ENCODE measurements at places on chromosomes 7 and 10.

DNA sequence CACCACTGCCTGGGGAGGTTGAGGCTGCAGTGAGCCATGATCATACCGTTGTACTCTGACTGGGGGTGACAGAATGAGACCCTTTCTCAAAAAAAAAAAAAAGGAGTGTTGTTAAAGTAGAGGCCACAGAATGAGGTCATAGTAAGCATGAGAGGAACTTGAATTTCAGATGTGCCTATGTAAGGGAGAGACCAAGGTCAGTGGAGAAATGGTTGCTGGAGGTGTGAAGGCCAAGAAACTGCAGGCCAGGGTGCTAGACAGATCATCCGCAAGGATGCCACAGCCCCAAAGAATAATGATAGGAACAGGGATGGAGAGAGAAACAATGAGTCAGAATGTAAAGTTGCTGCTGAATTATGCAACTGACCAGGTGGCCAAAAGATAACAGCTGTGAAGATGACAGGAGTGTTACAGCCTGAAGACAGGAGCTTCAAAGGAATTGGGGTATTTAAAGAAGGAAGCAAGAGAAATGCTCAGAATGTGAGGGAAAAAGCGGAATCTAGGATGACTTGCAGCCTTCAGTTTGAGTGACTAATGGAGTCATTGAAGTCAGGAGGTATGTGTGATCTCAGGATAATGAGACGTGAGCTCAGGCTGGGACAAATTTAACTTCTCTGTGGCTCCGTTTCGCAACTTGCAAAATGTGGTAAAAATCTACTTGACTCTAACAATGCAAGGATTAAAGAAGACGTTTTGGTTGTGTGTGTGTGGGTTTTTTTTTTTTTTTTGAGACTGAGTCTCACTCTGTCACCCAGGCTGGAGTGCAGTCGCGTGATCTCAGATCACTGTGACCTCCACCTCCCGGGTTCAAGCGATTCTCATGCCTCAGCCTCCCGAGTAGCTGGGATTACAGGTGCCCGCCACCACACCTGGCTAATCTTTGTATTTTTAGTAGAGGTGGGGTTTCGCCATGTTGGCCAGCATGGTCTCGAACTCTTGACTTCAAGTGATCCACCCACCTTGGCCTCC is 22.2 kb downstream of the TYW1B start:
- DNase-seq, result no peak

- no peak for DNase-seq
Observed at GRCh38 chr10:71252220-71252619, 39.9 kb downstream of the UNC5B start.

DNA sequence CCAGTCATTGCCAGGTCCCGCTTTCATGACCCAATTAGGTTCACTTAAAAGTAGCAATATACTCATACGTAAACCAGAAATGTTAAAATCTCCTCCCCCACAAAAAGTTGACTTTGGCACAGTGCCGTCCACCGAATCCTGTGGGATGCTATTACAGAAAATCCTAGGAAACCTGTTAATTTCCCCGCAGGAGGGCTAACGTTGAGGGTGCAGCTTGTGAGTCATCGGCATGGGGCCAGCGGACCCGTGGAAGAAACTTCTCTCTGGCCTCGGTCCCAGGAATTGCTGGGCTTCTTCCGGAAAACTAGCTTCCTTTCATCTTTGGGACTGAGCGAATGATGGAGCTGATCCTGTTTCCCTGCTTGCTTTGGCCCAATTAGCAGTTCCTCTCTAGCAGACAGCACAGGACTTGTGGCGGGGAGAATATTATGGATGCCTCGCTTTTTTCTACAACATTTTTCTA is 13.5 kb downstream of the CRYGN start:
- no peak for DNase-seq

- DNase-seq, result no peak
Observed at GRCh38 chr7:26398756-26399509, 107.3 kb downstream of the SNX10 start.

DNA sequence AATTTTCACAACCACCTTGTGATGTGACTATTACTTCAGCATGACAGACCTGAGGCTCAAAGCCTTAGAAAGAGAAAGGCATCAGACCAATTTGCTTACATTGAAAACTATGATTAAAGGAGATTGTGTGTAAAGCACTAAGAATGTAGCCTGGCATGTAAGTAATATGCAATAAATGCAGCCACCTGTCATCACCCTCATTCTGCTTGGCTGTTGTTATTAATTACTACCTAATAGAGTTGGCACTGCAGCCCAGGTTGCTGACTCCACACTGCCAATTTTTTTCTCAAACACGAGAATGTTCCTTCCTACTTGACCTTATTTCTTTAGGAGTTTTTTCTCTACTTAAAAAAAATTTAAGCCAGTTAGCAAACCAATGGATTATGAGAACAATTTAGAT is 61.2 kb upstream of the NPVF start:
- no peak for DNase-seq

GRCh38 chr10:132036153-132036886 is 29.4 kb upstream of the JAKMIP3 start:
- DNase-seq, result no peak

DNA sequence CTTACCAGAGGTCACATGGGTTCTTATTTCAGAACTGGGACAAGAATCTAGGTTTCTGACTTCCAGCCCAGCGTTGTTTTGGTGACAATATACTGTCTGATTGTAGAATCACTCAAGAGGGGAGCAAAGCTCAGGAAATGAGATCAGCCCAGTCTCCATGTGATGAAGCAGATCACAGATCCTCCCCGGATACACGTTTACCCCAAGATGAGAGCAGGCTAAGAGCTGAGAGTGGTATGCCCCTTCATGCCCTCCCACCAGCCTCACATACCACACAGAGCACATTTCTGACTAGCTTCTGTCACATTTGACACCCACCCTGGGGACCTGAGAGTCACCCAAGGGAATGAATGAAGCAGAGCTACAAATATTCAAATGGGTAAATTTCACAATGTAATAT is 27.1 kb upstream of the PRKCQ start:
- peak; percentile 75 for DNase-seq

- DNase-seq, result no peak
Observed at GRCh38 chr7:134602881-134603451, 43.7 kb upstream of the BPGM start.

DNA sequence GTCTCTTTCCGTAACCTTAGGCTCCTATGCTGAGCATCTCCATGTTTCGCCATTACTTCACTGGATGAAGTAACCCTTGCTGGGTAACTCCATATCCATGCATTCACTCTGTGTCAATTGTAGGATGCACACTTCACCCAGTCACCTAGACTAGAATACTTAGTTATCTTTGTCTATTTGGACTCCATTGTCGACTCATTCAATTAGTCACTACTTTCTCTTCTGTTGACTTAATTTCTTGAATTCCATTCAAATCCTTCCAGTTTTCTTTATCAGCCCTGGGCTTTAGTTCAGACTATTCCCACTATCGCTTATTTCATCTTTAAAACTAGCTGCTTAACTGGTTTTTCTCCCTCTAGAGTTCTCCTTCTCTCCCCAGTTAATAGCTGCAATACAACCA is 111.3 kb upstream of the TNS3 start:
- no peak for DNase-seq

- DNase-seq, result no peak
Observed at GRCh38 chr7:108660465-108660864, 90.8 kb downstream of the DNAJB9 start.

DNA sequence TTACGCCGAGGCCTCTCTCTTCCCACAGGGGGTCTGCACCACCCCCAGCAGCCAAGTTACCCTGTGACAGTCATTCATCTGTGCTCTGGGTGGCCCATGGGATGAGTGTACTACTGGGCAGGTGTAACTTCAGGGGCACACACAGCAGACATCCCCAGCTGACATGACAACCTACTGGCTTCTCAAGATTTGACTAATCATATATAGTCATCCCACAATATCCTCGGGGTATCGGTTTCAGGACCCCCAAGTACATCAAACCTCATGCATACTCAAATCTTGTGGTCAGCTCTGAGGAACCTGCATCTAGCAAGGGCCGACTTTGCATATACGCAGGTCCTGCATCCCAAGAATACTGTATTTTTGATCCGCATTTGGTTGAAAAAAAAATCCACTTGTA is 336.9 kb upstream of the C7orf33 start:
- no peak for DNase-seq

- no peak for DNase-seq
Observed at GRCh38 chr10:114665406-114665805, 7.3 kb upstream of the ABLIM1 start.

All from stimulated activated naive CD4-positive, alpha-beta T cell (primary cell).